ENCODE measurements at places on chromosomes 2 and 18. TPM values are rescaled to one million over a fixed set of nuclear protein-coding genes. Genes with fewer than 3 reads are reported as not detected.

The ACADL gene
- total RNA-seq: not detected

The TMEM169 gene
- total RNA-seq: 3.5 TPM

The NXPH2 gene
- not detected for total RNA-seq

The GPR75 gene
- total RNA-seq: 1.4 TPM

The ZNF532 gene
- 3.4 TPM for total RNA-seq

The PIEZO2 gene
- total RNA-seq: not detected

The MBD5 gene
- total RNA-seq: 35.8 TPM

The NCOA1 gene
- total RNA-seq: 15.8 TPM

The B4GALT6 gene
- 1.2 TPM for total RNA-seq

The RGPD3 gene
- 0.05 TPM for total RNA-seq

The FLACC1 gene
- 3.1 TPM for total RNA-seq

The POTEF gene
- not detected for total RNA-seq

The PFN4 gene
- not detected for total RNA-seq

The CCDC148 gene
- total RNA-seq: not detected

The SNED1 gene
- 32.6 TPM for total RNA-seq

The CHRND gene
- total RNA-seq: not detected

The VWC2L gene
- not detected for total RNA-seq

The ZFP36L2 gene
- total RNA-seq: 276 TPM

The DPP4 gene
- 126 TPM for total RNA-seq

The MOB4 gene
- total RNA-seq: 24.8 TPM

The GCG gene
- total RNA-seq: not detected

The CROCC2 gene
- not detected for total RNA-seq

The STARD6 gene
- total RNA-seq: not detected

The TMEM247 gene
- total RNA-seq: not detected

The SERPINB11 gene
- total RNA-seq: not detected

The CABYR gene
- 0.95 TPM for total RNA-seq

The BZW1 gene
- total RNA-seq: 272 TPM

The ERFE gene
- not detected for total RNA-seq

The AGXT gene
- not detected for total RNA-seq

The KHK gene
- 5.6 TPM for total RNA-seq

The FHOD3 gene
- total RNA-seq: not detected

The CPO gene
- not detected for total RNA-seq

The CD302 gene
- total RNA-seq: 0.40 TPM

The ANKRD29 gene
- total RNA-seq: not detected

The RAMP1 gene
- 8.1 TPM for total RNA-seq

The TLX2 gene
- total RNA-seq: 2.6 TPM

The C2orf66 gene
- total RNA-seq: 0.33 TPM

All from activated CD4-positive, alpha-beta memory T cell treated with anti-CD3 and anti-CD28 coated beads, Interleukin-2, amount 10 ng/mL, durations not matched to agents 7 days and 5 days (primary cell).